ENCODE measurements at places on chromosomes 4 and X.
A peak's percentile ranks its signal among the peaks of the same experiment; 100 is the strongest.

DNA sequence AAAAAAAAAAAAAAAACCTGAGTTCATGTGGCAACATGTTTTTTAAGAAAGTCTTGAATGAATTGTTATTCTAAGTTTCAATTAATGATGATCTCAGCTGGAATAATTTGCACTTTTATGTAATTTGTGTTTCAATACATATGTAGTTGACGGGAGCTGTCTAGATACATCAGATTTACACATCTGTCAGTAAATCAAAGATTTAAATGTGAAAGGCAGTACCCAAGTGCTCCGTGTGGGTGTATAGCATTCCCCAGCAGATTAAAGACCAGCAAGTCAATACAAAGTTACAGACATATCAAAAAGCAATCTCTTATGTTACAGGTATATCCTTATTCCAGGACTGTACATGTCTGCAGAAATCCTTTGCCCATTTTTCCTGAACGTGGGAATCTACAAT lies 35.2 kb downstream of the SYNPO2 start:
- no peak for DNase-seq

DNA sequence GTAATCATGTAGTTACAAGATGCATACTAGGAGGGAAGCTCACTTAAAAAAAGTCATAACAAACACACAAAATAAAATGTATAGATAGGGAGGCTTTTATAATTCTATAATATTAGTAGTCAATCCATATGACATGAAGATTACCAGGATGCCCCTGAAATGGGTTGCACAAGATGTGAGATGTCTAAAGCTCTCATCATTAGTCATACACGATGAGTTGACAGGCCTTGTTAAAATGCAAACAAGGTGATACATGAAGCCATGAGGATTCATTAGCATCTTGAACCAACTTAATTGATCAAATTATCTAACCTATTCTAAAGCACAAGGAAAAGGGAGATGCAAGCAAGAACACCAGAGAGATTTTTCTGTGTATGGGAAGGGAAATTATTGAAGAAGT lies 470.2 kb downstream of the IQCM start:
- no peak for DNase-seq

DNA sequence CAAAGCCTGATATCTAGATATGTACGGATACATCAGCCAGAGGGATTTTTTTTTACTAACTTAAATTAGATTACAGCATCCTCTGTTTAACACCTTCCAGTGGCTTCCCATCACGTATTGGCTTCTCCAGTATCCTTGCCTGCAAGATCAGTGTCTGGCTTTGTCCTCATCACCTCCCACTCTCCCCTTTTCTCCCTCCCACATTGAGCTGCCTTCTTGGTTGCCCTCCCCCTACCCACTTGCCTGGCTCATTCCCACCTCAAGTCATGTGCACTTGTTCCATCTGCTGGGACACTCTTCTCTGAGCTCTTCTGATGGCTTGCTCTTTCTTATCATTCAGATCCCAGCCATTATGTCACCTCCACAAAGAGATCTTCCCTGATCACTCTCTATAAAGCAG lies 75.9 kb upstream of the NALF2 start:
- DNase-seq = no peak

- no peak for DNase-seq
Observed at GRCh38 chr4:153758688-153759406, 977 bp downstream of the RNF175 start.

GRCh38 chrX:334971-335757 lies 16.6 kb upstream of the GTPBP6 start:
- no peak for DNase-seq

DNA sequence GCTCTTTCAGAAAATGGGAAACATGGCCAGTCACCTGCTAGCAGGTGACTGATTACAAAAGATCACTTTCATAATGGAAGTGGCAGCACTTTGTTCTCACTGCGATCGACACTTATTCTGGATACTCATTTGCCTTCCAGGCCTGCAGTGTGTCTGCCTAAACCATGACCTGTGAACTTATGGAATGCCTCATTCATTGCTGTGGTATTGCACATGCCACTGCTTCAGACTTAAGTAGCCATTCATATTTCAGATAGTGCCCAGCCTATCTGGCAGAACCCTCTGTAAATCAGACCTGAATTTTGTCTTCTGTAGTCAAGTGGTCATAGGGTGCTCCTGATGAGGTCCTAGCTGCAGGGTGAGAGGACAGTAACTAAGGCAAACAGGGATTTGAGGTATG lies 23.3 kb upstream of the MGST2 start:
- DNase-seq = no peak

DNA sequence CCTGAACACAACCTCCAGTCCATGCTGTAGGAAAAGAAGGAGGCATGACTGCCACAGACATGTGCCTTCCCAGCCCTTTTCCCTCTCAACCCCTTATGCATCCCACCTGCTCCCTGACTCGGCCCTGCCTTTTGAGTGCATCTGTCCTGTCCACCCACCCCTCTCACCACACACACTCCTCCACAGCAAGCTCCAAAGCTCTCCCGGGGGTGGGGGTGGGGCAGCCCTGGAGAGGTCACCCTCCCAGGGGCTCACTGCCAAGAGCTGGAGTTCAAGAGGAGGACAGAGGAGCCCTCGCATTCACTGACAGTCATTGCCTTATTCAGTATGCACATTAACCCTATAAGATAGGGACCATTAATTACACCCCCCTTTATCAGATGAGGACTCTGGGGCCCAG lies 46.6 kb upstream of the MAMLD1 start:
- no peak for DNase-seq

DNA sequence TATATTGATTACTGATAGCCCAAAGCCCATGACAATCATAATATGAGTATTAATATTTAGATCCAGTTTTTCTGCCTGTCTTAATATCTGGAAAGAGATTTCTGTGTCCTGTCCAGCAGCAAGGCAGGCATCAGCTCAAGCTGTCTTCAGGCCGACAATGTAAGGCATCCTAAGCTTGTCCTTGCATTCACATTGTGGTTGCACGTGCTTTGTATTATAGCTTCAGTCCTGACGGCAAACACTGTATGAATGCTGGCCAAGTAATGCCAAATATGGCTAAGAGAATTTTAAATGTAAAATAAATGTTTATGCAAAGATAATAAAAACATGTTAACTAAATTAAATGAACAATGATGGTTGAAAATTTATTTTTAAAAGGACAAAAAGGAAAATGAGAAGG lies 255.7 kb upstream of the RPS6KA3 start:
- no peak for DNase-seq

DNA sequence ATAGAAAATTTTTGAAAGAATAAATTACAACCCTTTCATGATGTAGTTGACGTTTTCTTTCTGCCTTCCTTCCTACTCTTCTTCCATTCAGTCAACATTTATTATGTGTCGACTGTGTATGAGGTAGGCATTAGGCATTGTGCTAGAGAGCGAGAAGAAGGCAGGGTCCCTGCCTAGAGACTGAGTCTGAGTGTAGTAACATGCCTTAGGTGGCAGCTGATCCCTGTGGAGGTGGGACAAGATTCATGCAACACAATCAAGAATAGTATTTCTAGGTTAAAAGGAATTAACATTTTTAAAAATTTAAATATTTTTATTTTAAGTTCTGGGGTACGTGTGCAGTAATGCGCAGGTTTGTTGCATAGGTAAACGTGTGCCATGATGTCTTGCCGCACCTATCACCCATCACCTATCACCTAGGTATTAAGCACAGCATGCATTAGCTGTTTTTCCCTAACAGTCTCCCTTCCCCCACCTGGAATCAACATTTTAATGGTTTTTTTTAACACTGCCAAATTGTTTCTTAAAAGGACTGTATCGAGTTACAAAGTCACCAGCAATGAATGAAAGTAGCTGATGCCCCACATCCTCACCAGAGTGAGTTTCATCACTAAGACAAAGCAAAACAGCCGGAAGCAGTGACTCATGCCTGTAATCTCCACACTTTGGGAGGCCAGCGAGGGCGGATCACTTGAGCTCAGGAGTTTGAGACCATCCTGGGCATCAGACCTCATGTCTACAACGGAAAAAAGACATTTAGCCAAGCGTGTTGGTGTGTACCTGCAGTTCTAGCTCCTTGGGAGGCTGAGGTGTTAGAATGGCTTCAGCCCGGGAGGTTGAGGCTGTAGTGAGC lies 84.0 kb downstream of the WWC2 start:
- peak; percentile 94 for DNase-seq

DNA sequence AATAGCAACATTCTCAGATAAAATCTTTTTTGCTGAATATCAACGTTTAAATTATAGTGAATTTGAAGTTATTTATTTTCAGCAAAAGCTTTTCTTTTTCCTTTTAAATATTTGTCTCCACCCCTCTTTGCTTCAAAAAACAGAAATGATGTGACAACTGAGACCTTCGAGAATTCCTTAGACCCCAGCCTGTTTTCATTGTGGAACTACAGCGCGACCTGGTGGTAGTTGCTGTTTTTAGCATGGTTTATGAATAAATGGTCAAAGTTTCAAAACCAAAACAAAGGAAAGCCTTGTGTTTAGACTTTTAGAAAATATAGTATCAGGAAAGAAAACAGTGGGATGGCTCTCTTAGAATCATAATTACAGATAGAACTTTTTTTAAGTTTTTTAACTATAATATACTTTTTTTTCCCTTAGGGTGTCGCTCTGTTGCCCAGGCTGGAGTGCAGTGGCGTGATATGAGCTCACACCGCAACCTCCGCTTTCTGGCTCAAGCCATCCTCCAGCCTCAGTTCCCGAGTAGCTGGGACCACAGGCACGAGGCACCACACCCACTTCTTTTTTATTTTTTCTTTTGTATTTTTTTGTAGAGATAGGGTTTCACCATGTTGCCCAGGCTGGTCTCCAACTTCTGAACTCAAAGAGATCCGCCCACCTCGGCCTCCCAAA lies 26.8 kb upstream of the TMEM184C start:
- peak; percentile 38 for DNase-seq

GRCh38 chr4:4260185-4260751 lies 12.2 kb upstream of the TMEM128 start:
- peak; percentile 78 for DNase-seq

DNA sequence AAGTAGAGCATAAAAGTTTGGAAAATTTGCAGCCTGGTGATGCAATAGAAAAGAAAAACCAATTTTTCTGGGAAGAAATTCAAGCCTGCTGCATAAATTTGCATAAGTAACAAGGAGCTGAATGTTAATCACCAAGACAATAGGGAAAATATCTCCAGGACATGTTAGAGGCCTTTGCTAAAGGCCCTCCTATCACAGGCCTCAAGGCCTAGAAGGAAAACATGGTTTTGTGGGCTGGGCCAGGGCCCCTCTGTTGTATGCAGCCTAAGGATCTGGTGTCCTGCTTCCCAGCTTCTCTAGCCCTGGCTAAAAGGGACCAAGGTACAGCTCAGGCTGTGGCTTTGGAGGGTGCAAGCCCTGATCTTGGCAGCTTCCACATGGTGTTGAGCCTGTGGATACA lies 6.2 kb upstream of the RTL3 start:
- DNase-seq = no peak

DNA sequence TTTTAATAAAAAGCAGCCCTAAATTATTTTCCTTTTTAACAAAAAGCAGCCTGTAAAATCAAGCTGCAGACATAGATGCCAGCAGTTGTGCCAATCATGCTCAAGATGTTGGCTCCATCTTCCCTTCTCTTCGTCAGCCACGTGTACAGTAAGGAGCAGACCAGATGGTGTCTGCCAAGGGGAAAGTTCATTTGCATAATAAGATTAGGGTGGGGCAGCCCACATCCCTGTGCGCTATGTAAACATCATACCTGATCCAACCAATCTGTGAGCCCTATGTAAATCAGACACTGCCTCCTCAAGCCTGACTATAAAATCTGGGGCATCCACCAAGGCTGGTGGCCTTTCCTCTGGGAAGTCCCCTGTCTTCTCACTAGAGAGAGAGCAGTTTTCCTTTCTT lies 23.1 kb upstream of the C1GALT1C1 start:
- no peak for DNase-seq

- no peak for DNase-seq
Observed at GRCh38 chr4:23766344-23766743, 123.5 kb downstream of the PPARGC1A start.

- DNase-seq = peak; percentile 99
Observed at GRCh38 chr4:139872274-139872673, 206.7 kb downstream of the MGST2 start.

DNA sequence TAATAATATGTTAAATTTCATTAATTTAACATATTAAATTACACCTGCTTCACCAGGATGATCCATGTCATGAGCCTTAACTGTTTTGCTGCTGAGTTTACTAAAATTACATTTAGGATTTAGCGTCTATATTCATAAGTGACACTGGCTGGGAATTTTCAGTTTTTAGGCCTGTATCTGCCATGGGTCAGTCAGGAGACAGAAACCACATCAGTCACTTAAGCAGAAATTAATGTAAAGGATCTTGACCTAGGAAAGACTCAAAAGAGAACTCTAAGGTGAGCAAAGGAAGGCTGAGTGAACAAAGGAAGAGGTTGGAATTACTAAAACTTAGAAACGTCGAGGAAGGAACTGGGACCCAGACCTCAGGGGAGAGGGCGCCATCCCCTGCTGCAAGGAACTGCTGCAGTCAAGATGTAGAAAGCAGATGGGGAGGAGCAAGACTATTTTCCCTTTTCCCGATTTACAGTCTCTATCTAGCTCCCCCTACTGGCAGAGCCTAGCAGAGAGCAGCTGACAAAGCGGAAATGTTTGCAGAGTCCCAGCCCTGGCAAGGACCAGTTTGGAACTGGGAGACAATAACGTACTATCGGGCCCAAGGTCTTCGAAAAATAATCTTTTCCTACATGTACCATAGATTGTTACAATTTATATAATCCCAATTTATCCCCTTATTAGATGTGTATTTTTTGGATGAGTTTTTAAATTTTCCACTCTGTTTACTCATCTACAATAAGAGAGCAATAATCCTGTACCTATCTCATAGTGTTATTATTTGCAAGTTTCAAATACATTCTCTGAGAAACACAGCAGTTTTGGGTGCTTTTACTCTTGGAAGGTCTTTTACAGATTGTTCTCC lies 22.6 kb upstream of the RBBP7 start:
- peak; percentile 75 for DNase-seq

DNA sequence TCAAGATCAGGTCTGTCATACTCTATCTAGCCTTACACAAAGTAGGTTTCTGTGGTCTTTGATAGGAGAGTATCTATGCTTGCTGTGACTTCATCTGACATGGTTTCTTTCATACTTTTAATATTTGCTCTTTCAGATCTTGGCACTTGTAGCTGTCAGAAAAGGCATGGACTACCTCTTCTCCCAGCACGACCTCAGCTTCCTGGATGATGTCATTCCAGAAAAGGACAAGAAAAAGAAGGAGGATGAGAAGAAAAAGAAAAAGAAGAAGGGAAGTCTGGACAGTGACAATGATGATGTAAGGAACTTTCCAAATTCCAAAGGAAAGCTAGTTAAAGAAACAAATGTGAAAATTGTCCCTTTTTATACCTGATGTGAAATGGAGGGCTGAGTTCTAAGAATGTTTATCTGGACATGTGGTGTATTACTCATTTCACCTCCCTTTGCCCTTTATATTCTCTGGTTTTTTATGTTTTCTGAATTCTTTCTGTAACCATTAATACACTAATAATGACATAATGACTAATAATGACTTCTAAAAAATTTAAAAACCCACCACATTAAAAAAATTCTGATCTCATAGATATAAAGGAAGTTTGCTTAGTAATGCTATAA lies 221.2 kb downstream of the SLC4A4 start:
- no peak for DNase-seq

All from MV-4-11 (cell line).